ENCODE measurements at places on chromosomes 11 and 22. TPM values are rescaled to one million over a fixed set of nuclear protein-coding genes. Genes with fewer than 3 reads are reported as not detected.
A peak's percentile ranks its signal among the peaks of the same experiment; 100 is the strongest.

GRCh38 chr11:24965748-24966147, 468.9 kb downstream of the LUZP2 start:
- no peaks in the 10 kb centered on the region for H3K4me1 ChIP-seq

DNA sequence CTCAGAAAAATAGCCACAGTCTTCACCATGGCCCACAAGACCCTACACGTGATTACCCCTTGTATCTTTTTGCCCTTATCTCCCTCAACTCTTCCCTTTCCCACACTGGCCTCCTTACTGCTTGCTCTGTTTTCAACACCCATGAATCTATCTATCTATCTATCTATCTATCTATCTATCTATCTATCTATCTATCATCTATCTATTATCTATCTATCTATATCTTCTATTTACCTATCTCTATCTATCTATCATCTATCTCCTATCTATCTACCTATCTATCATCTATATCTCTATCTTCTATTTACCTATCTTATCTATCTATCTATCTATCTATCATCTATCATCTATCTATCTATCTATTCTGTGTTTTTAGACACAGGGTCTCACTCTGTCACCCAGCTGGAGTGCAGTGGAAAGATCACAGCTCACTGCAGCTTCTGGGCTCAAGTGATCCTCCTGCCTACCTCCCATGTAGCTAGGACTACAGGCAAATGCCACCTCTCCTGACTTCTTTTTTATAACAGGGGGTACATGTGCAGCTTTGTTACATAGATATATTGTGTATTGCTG, 54.2 kb downstream of the CNTF start:
- H3K36me3 ChIP-seq, result no peaks in the 10 kb centered on the region
- no peak overlapping the region for H3K27ac ChIP-seq
- DNase-seq, result no peak
- H3K27me3 ChIP-seq, result no peaks in the 10 kb centered on the region
- H3K4me3 ChIP-seq, result no peak overlapping the region

GRCh38 chr11:66701432-66702240, 23.9 kb upstream of the RBM4B start:
- H3K4me3 ChIP-seq, result no peak overlapping the region
- no peak for DNase-seq
- peaks cover 3% of the 10 kb centered on the region for H3K36me3 ChIP-seq
- no peaks in the 10 kb centered on the region for H3K27me3 ChIP-seq
- H3K4me1 ChIP-seq, result no peaks in the 10 kb centered on the region

- H3K4me1 ChIP-seq, result peaks cover 62% of the 10 kb centered on the region
- no peaks in the 10 kb centered on the region for H3K27me3 ChIP-seq
- no peaks in the 10 kb centered on the region for H3K36me3 ChIP-seq
- peak overlapping the region; percentile 67 for H3K27ac ChIP-seq
- no peak overlapping the region for H3K4me3 ChIP-seq
These were observed 4.3 kb downstream of the SMARCB1 start for GRCh38 chr22:23790819-23791737.

- H3K36me3 ChIP-seq, result no peaks in the 10 kb centered on the region
- DNase-seq, result no peak
- peaks cover 45% of the 10 kb centered on the region for H3K4me1 ChIP-seq
- H3K27ac ChIP-seq, result peak overlapping the region; percentile 79
- no peaks in the 10 kb centered on the region for H3K27me3 ChIP-seq
These were observed 465 bp downstream of the MAPK1 start for GRCh38 chr22:21866833-21867527.

DNA sequence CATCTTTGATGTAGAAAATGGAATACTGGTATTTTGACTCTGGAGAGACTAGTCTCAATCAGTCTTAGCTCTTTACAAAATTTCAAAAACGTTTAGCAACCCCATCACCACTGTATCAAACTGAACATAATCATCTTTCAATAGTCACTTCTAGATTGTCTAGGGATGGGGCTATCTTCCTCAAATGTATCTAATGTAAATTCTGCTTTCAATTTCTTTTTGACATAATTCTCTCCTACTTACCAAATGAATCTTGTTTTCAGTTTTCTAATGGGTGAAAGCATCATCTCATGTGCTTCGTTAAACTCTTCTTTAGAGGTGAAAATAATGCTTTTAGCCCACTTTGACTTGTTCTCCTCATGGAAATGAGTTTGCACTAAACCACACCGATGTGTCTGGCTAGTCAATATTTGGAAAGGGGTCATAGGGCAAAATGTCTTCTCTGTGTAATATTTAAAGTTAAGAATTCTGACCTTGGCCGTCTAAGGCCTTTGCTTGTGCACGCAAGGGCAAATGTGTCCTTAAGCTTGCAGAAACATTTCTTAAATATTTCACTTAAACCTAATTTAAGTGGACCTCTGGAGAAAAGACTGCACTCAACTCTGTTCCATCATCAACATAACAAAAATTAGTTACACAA, 5.2 kb downstream of the SIK3 start:
- peaks cover 45% of the 10 kb centered on the region for H3K4me1 ChIP-seq
- H3K4me3 ChIP-seq, result no peak overlapping the region
- no peaks in the 10 kb centered on the region for H3K27me3 ChIP-seq
- no peak overlapping the region for H3K27ac ChIP-seq
- DNase-seq, result no peak
- H3K36me3 ChIP-seq, result no peaks in the 10 kb centered on the region

GRCh38 chr11:4482445-4482844, at the start of gene OR52K1:
OR52K1 (plus strand) TSS chr11:4482646; CDS start chr11:4488901, 6,255 bp downstream.
- H3K36me3 ChIP-seq, result no peaks in the 10 kb centered on the region
- no peak for DNase-seq
- no peaks in the 10 kb centered on the region for H3K4me1 ChIP-seq
- no peak within 1 kb of the TSS for H3K4me3 ChIP-seq
- no peaks in the 10 kb centered on the region for H3K27me3 ChIP-seq

GRCh38 chr11:11016068-11016467, 158.2 kb upstream of the ZBED5 start:
- H3K4me1 ChIP-seq, result no peaks in the 10 kb centered on the region
- no peaks in the 10 kb centered on the region for H3K36me3 ChIP-seq
- no peak for DNase-seq
- no peak overlapping the region for H3K4me3 ChIP-seq
- H3K27ac ChIP-seq, result no peak overlapping the region

BIRC2 gene
- 52.1 TPM for total RNA-seq

- H3K27ac ChIP-seq, result no peak overlapping the region
- H3K36me3 ChIP-seq, result no peaks in the 10 kb centered on the region
- H3K27me3 ChIP-seq, result no peaks in the 10 kb centered on the region
These were observed 146.0 kb downstream of the RRAS2 start for GRCh38 chr11:14212986-14213385.

- no peak for DNase-seq
These were observed 752.9 kb downstream of the CNTN5 start for GRCh38 chr11:99773646-99774045.

MPZL2 gene
- total RNA-seq, result 165 TPM

- no peaks in the 10 kb centered on the region for H3K27me3 ChIP-seq
- peaks cover 9% of the 10 kb centered on the region for H3K36me3 ChIP-seq
- DNase-seq, result peak; percentile 65
- no peak overlapping the region for H3K27ac ChIP-seq
- peaks cover 22% of the 10 kb centered on the region for H3K4me1 ChIP-seq
- H3K4me3 ChIP-seq, result no peak overlapping the region
These were observed 45.4 kb upstream of the MN1 start for GRCh38 chr22:27846910-27847309.

DNA sequence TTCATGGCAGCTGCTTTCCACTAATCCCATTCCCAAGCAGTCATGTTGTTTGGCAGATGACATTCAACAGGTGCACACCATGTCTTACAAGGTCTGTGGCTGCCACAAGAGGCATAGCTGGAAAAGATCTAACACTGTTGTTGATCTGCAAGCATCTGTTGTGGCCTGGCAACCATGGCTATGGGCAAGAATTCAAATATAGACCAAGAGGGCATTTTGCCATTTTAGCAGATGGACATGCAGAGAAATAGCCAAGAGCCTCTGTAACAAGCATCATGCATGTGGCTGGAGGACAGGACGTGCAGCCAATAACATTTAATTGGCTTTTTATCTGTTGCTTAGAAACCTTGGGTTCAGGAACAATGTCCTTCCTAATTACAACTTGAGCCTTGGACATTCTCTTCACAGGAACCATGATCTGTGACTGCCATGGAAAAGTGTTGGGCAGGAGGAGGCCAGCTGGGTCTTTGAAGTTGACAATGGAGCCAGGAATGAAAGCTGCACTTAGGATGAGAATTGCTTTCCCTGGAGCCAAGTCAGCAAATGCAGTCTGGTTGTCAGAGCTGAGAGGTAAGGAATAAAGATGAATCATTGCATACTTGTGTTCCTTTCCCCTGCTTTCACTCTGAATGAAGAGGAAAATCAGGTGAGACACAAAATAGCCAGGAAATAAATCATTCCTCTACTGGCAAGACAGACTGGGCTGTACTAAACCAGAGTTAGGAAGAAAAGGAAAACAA, 113.6 kb upstream of the ANO5 start:
- no peaks in the 10 kb centered on the region for H3K36me3 ChIP-seq
- no peak overlapping the region for H3K4me3 ChIP-seq
- no peak for DNase-seq
- no peaks in the 10 kb centered on the region for H3K4me1 ChIP-seq
- H3K27me3 ChIP-seq, result no peaks in the 10 kb centered on the region

EFCAB6 gene
- 1.7 TPM for total RNA-seq

DNA sequence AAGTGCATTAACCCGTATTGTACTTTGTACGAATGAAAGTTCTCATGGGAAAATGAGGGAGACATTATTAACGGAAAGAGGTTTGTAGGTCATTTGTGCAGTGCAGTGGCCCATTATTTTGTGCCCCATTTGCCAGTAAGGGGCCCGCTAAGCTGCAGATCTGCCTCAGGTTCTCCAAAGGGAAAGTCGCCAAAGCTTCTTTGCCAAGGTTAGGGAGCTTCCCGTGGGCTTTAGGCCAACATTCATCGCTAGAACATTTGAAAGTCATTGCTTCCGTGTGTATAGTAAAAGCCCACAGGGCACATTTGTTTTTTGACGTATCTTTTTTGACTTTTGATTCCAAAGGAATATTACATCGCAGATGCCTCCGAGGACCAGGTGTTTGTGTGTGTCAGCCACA, 61.0 kb upstream of the SORL1-AS1 start:
- H3K27me3 ChIP-seq, result no peaks in the 10 kb centered on the region
- H3K4me1 ChIP-seq, result no peaks in the 10 kb centered on the region
- H3K4me3 ChIP-seq, result no peak overlapping the region

GRCh38 chr11:32417806-32418205, 17.5 kb downstream of the WT1 start:
- H3K27ac ChIP-seq, result no peak overlapping the region
- no peak for DNase-seq
- H3K4me1 ChIP-seq, result no peaks in the 10 kb centered on the region
- no peaks in the 10 kb centered on the region for H3K36me3 ChIP-seq

CLTCL1 gene
- total RNA-seq, result 5.4 TPM

- no peaks in the 10 kb centered on the region for H3K27me3 ChIP-seq
- H3K4me1 ChIP-seq, result no peaks in the 10 kb centered on the region
- no peak overlapping the region for H3K4me3 ChIP-seq
These were observed 84.3 kb downstream of the IGLL1 start for GRCh38 chr22:23495614-23496444.

WNT11 gene
- total RNA-seq, result 6.9 TPM

DNA sequence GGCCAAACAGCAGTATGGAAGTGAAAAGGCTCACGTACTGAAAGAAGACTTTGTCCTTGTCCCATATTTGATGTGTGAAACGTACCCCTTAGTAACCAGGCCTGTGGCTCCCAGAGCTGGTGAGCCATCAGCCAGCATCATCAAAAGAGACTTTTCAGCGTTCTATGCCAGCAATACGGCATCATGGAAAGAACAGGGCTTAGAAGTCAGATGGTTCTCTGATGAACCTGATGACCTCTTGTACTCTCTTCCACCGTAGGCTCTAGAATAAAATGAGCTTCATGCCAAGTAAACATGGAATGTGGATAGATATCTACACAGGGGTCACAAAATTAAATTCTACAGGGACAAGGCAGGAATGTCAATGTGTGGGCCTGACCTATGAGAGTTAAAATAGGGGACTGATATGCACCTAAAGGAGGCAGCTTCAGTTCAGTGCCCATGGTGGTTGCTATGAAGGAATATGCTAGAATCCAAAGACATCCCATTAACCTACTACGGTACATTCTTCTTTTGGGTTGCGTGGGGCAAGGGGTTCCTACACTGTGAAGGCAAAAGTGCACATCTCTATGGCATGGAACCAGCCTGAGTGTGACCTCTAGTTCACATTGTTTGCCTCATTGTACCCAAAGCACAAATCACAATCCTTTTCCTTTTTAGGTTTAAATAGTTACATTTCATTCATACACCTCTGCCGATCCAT, 130.6 kb downstream of the ETS1 start:
- H3K4me3 ChIP-seq, result no peak overlapping the region
- H3K4me1 ChIP-seq, result peaks cover 21% of the 10 kb centered on the region
- H3K27me3 ChIP-seq, result no peaks in the 10 kb centered on the region

GRCh38 chr11:116257883-116258282, 514.9 kb downstream of the BUD13 start:
- no peak overlapping the region for H3K27ac ChIP-seq
- H3K4me1 ChIP-seq, result no peaks in the 10 kb centered on the region
- H3K4me3 ChIP-seq, result no peak overlapping the region
- H3K36me3 ChIP-seq, result no peaks in the 10 kb centered on the region

PTPRCAP gene
- 18.2 TPM for total RNA-seq

RBMXL2 gene
- not detected for total RNA-seq

PANX3 gene
- not detected for total RNA-seq

DNA sequence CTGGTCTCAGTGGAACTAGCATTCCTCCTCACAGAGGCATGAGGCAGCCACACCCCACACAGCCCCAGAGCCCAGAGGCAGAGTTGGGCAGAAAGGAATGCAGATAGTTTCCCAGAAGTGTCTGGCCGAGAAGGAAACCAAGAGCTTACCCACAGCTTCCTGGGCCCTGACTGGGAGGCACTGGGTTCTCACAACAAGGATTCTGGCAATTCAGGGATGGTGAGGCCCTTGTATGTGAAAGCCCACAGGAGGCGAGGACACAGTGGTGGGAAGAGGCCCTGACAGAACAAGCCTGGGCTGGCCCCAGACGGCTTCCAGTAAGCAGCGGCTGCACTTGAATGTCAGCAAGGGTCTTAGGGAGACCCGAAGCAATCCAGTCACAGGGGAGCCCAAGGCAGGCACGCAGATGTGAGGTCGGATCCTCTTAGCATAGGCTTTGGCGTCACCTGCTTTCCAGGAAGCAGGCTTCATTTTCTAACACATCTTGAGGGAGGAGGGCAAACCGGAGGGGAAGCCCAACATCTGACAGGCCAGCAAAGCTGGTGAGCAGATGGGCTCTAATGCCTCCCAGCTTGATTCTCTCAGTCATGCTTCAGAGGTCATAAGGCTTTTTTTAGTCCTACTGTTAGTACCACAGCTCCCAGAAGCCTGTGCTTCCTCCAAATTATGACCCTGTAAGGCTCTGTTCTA, 78.3 kb upstream of the AKIP1 start:
- no peaks in the 10 kb centered on the region for H3K27me3 ChIP-seq
- DNase-seq, result no peak
- H3K4me3 ChIP-seq, result no peak overlapping the region
- H3K4me1 ChIP-seq, result peaks cover 17% of the 10 kb centered on the region
- no peaks in the 10 kb centered on the region for H3K36me3 ChIP-seq

- H3K4me1 ChIP-seq, result peaks cover 10% of the 10 kb centered on the region
- no peak overlapping the region for H3K27ac ChIP-seq
- H3K27me3 ChIP-seq, result no peaks in the 10 kb centered on the region
- H3K36me3 ChIP-seq, result no peaks in the 10 kb centered on the region
These were observed 128.3 kb downstream of the OSBP2 start for GRCh38 chr22:30823015-30823370.

Measured in vagina (tissue), 2 donors.